NCI-H187 (cell line): ENCODE measurements at places on chromosomes 1 and 21.
A peak's percentile ranks its signal among the peaks of the same experiment; 100 is the strongest.

DNA sequence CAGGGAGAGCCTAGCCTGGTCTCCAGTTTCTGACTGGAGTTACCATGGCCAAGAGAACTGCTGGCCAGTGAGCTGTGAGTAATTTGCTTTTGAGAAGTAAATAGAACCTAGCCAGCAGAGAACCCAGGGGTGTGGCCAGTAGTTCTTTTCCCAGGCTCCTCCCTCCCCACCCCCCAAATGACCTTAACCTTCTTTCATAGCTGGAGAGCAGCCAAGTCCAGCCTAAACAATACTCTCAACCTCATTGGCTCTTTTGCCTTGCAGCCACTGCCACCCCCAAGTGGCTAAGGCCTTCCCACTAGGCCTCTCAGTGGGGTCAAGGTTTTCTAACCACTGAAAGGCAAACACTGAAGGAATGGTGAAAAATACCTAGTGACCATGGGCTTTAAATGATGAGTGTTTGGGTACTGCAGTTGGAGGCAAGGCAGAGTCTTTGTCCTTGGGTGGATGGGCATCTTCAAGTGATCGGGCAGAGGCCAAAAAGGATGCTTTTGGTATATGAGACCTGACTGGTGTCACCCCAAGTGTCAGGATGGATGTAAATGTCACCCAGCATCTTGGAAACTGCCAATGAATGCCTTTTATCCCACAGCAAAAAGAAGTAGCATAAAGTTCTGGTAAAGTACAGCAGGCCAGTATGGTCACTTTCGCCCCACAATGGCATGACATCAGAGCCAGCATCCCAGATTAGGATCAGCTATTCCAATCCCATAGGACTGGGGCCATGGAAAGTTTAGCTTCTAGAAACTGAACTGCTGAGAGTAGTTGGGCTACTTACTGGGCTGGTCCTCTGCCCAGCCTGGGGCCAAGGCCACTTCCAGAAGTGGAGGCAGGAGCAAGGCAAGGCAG lies 3.5 kb upstream of the PIGV start:
- DNase-seq = no peak

GRCh38 chr1:7684132-7684531 lies 87.0 kb upstream of the VAMP3 start:
- no peak for DNase-seq

- DNase-seq = no peak
These were observed 95.5 kb downstream of the ZFYVE9 start for GRCh38 chr1:52237430-52237829.

DNA sequence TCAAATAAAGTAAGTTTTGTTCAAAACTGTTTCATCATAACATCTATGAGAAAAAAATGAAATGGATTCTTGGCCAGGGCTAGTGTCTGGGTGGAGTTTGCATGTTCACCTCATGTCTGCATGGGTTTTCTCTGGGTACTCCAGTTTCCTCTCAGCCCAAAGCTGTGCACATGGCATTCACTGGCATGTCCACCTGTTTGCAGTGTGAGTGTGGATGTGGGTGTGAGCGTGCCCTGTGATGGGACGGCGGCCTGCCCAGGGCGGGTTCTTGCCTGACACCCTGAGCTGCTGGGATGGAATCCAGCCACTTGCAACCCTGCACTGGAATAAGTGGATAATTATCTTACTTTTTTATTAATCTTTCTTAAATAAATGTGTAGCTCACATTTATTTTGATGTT lies 185.5 kb downstream of the RYR2 start:
- no peak for DNase-seq

DNA sequence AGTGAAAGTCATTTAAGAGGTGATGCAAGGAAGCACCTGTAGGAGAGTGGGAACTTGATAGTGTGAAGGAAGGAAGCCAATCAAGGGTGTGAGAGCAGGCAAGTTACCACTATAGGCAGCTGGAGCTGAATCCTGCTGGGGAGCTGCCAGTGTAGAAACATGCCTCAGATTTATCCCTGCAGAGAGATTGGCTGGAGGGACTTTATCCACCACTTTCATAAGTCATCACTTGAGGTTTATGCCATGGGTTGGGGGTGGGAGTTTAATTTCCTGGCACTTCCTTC lies 443.6 kb downstream of the PLPP3 start:
- no peak for DNase-seq

GRCh38 chr1:39497585-39497984 lies 6.1 kb downstream of the BMP8A start:
- no peak for DNase-seq

GRCh38 chr21:42343556-42343955 lies 7.2 kb downstream of the TFF2 start:
- no peak for DNase-seq

DNA sequence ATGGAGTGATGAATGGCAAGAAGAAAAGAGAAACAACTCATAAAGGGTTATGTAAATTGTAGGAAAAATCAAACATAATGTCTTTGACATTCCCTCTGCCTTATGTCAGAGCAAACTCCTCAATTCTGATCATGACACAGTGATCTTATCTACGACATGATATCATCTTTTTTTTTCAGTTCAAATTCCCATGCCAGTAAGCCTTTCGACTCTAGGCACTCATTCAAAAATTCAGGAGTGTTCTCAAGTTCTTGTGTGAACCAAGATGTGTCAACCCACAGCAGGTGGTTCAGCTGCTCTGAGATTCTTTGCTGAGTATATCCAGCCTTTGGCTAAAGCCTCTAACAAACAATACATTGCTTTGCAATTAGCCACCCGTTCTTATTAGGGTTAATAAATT lies 97.1 kb upstream of the ESRRG start:
- DNase-seq = peak; percentile 8

DNA sequence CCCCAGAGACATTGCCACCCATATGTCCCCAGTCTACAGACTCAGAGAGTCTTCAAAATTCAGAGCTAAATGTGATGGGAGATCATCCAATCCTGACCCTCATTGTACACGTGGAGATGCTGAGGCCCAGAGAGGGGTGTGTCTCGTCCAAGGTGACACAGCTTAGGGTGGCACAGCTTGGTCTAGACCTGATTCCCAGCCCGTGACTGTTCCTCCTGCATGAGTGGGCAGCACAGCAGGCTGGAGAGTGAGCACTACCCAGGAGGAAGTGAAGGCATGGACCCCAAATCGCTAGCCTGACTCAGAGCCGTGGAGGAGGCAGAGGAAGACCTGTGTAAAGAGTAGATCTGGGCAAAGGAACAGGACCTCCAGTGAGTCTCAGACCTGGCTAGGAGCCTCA lies 16.4 kb downstream of the S100A7 start:
- DNase-seq = no peak

DNA sequence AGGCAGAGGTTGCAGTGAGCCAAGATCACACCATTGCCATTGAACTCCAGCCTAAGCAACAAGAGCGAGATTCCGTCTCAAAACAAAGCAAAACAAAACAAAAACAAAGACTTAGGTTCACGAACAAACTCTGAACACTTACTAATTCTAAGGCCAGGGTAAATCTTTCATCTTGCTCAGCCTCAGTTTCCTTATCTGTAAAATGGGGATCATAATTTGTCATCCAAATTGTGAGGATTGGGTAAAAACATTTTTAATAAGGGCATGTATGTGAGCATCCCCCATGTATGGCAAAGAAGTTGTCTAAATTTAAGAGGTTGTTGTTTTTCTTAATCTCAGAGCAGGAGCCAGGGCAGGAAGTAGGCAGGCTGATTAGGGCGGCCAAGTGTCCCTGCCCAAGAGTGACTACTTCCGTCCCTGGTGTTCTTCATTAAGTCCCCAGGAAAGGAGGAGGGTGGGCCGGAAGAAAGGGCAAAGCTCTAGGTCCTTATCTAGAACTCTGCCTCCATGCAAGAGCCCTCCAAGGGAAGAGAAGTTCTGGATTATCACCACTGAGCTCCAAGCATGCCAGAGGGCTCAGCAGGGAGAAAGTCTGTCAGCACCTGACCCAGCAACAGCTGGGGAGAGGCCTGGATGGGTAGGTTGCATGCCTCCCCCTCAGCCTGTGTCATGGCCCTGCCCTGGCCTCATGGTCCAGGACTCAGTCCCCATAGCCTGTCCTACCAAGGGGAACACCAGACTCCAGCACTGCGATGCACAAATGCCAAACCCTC lies 49.9 kb upstream of the CLIC4 start:
- DNase-seq = no peak

DNA sequence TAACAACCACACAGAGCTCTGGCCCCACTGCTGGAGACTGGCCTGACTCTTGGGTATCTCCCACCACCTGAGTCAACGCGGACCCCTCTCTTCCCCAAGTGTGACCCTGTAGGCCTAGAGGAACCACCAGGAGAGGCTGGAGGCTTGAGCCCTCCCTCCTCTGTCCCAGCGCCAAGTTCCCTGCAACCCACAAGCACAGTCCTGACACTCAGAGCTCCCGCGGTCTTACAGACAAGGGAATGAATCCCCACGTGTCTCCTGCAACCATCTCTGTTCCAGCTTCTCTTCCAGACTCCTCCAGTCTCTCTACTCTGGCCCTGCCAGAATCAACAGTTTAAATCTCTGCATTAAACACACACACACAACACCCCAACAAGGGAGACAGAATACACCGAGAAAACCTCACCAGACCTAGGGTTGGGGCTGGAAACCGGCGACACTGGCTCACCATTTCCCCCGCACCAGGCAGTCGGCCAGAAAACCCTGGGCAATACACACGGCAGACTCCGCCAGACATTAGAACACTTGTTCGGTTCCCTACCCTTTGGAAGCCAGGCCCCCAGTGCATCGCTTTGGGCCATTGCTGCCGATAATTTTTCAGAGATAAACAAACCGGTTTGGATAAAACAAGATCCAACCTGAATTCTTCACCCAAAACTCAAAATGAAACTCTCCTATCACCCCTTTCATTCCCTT lies 21.7 kb downstream of the CASZ1 start:
- no peak for DNase-seq

- DNase-seq = no peak
These were observed 66.0 kb downstream of the VCAM1 start for GRCh38 chr1:100785470-100786052.

DNA sequence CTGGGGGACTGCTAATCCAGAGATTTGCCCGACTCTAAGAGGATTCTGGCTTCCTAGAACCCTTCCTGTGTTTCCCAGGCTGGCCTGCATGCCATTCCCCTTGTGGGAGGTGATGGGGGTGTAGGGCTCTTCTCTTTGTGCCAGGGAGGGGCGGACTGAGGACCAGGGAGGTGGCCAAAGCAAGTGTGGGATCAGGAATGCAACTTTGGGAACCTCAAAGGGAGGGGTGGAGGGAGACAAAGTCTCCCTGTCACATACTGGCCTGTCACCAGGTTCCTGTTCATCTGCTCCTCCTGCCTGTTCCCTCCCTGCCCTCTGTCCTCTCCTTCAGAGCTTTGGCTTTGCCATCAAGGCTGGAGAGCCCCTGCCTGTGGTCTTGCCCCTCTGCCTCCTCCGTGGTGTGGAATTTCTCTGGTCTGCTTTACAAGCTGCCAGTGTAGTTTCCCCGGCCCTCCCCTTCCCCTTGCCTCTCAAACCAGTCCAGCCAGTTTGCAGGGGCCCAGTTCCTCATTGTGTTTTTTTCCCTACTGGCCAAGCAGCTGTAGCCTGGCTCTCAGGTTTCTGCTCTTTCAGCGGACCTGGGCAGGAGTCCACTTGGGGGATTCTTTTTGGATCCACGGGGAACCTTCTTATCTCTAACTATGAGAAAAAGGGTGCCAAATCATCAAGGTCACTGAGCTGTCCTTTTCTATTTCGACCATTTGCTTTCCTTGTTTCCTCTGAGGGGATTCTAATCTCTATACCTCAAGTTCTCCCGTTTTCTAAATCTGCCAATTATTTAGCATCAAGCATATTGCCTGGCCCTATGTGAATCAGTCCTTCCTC lies 1.8 kb downstream of the CGN start:
- no peak for DNase-seq

GRCh38 chr1:170131450-170131849 lies 14.3 kb upstream of the NTMT2 start:
- DNase-seq = no peak

- no peak for DNase-seq
These were observed 35.6 kb downstream of the LYST start for GRCh38 chr1:235831148-235831547.

DNA sequence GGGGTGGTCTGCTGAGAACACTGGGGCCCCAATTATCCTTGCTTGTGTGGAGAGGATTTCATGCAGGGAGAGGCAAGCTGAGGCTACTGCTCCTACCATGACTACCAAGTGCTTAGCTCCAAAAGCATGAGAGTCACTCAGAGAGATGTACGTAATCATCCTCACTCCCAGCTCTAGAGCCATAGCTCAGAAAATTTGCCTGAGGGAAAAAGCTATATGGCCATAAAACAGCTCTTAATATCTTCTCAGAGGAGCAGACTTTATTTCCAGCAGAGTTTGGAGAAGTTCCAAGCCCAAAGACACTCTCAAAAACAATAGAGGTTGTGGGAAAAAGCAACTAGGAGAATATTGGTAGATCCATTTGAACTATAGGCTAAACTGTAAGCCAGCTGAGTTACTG lies 106.4 kb upstream of the PBX1 start:
- no peak for DNase-seq

GRCh38 chr1:238177351-238177750 lies 286.6 kb upstream of the ZP4 start:
- no peak for DNase-seq

DNA sequence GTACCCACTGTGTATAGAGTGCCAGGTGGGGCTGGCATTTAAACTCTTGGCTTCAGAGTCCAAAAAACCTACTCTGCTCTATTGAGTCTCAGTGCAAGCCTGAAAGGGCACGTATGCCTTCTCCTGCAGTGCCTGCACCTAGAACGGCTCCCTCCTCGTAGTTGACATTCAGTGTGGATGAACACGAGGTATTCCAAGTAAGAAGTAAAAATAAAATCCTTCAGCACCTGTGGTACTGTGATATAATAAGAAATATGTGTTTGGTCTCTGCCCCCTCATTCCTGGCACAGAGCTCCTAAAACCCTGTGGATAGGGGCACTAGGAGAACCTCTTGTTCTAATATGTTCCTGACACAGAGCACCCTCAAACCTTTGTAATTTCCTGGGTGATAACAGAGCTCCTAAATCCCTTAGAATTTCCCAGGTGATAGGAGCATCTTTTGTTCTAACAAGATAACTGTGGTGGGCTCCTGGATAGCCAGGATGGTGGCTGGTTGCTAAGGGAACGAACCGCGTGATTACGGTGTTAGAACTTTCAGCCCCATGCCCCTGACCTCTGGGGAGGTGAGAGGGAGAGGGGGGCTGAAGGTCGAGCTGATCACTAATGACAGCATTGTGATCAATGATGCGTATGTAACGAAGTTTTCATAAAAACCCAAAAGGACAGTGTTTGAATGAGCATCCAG lies 16.8 kb downstream of the UCK2 start:
- DNase-seq = no peak
